Vagina (tissue), 2 donors: ENCODE measurements at places on chromosomes 5 and 9.

- no peak for DNase-seq
Observed at GRCh38 chr5:42268630-42269029, 154.6 kb upstream of the GHR start.

DNA sequence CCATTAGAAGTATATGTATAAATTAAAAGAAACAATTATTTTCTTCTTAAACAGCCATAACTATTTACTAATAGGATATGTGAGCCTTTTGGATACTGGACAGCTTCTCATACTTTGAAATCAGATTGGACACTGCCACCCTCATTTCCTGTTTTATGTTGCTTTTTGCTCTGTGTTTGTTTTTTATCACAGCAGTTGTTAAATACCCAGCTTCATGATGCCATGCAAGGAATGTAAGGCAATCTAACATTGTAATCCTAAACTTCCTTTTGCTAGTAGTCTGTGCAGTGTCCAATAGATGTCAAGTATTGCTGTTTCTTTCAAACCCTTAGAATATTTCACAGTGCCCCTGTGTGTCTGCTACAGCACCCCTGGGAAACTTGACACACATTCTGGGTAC is 56.2 kb downstream of the CNTLN start:
- no peak for DNase-seq

DNA sequence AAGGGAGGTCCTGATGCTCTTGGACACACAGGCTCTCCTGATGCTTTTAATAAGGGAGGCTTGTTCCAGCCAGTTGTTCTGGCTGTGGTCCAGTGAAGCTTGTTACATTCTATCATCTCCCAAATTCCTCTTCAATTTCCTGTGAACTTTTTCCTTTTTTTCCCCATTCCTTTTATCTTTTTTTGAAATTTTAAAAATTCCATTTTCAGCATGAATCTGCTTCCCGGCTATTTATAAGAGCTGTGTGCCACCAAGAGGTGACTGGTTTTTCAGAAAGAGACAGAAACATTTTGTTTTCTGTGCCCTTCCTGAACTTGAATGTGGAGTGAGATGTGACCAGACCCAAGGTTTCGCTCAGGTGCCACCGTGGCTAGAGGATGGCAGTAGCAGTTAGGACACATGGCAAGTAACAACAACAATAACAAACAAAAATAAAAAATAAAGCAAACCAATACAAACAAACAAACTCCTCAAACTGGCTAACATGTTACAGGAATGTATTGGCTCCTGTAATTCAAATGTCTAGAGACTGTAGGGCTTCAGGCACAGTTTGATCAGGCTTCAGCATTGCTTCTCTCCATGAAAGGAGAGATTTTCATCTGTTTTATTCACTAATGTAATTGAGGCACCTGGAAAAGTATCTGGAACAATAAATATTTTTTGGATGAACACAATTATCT is 121.1 kb downstream of the BOD1 start:
- DNase-seq, result no peak

DNA sequence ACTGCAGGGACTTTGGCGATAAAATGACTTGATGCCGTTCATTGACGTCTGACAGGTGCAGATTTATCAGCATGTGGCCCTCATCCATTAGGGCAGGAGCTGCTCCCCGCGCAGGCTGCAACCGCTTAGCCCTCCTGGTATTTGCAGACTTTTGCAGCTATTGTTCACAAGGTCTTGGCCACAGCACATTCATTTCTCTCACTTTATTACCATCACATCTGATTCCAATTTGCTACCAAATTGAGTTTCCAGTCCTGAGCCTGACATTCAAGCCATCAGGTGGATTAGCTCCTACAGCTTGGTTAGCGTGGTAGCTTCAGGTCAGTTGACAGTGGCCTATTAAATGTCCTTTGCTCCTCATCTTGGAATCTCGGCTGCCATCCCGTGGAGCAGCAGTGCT is 299.2 kb downstream of the CD180 start:
- DNase-seq, result no peak

GRCh38 chr5:35202319-35203111 is 27.8 kb downstream of the PRLR start:
- no peak for DNase-seq

DNA sequence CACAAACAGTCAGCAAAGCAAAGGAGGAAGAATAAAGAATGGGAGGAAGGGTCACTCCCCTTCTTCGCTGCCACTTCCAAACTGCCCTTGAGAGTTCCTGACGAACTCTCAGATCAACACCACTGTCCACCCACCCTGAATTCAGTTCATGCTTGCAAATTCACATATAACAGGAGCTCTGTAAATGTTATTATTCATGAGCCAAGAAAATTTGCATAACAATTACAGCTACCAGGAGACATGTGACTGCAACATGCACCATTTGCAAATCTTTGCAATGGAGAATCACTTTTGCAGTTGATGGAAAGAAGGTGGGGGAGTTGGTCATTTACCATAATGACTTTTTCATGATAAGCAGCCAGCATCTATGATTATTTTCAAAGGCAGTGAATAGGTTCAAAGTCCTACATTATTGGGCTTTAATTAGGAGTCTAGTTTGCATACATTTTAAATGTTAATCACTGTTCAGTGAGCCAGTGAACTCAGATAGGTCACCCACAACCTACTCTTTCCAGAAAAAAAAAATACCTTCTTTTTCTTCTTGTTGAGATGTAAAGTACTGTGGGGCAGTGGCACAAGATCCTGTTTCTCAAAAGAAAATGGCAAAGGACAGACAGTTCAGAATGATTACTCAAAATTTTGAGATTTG is 149.7 kb downstream of the CAAP1 start:
- DNase-seq, result no peak

DNA sequence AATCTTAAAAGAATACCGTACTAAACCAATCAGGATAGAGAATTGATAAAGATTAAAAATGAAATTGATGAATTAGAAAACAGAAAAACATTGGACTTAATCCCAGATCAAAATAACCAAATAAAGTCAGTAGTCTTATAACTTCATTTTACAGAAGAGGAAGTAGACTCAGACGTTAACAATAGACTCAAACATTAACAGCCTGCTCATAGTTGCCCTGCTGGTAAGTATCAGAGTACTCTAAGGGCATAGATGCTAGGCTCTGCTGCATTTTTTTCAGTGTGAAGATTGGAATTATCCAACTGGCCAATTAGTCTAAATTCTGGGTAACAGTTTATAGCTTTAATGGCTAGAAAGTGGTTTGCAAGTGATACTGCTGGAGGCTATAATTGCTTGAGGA is 42.9 kb downstream of the ADGRV1 start:
- DNase-seq, result no peak

DNA sequence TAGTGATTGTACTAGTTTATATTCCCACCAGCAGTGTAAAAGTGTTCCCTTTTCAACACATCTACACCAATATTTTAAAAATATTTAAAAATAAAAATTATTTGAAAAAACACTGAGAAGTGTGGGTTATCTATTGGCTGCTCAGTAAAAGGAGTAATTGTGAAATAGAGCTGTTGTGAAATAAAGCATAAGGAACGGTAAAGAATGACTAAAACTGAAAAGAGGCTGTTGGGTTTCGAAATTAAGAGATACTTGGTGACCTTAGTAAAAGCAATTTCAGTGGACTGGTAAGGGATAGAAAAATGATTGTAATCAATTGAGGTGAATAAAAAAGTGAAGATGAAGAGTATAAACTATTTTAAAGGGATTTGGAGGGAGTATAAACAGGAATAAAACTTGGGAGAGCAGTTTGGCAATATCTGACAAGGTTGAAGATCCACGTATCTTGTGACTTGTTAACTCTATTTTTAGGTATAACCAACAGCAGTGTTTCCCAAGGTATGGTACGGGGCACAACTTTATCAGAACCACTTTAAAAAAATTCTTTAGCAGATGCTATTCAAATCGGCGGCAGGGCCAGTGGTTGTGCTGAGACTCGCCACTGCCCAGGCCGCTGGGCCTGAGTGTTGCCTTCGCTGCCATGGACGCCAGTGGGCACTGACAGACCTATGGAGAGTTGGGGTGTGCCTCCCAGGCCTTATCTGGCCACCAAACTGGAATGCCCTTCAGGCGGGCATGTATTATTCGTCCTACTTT is 63.3 kb downstream of the TMEM38B start:
- DNase-seq, result no peak

- DNase-seq, result no peak
Observed at GRCh38 chr9:11158676-11159075, 545.9 kb upstream of the PTPRD start.

DNA sequence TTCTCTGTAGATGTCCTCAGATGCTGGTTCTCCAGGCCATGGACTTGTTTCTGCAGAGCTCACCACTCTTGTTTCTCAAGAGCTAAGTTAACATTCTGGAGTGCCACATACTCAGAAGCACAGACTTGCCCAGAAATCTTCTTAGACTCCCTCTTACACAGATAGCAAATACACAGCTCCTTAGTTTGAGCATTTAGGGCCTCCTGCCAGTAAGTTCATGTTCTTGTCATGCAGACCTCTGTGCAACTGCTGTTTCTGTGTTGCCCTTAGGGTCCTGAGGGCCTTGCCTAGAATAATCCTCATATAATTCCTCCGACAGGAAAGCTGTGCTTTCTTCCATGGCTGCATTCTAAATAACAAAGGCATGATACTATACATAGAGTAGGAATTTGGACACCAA is 1.3 kb upstream of the PTPDC1 start:
- DNase-seq, result no peak

DNA sequence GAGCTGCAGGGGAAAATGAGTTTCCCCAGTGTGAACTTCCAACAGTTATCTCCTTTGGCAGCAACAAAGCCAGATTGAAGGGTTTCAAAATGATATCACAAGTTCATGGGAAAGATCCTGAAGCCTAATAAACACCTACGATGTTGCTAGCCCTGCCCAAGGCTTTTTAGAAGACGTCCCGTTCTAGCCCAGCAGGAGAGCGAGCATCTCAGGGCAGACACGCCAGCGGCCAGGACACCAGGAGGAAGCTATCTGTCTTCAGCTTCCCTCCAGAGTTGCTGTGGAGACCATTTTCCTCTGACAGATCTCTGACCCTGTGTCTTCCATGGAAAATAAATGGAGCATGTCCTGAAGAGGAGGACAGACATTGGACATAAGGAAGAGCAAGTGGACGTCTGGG is 98.4 kb downstream of the FBXO38 start:
- DNase-seq, result no peak

- no peak for DNase-seq
Observed at GRCh38 chr9:23934291-23934906, 108.4 kb upstream of the ELAVL2 start.

GRCh38 chr5:111587728-111588127 is 75.4 kb upstream of the STARD4 start:
- DNase-seq, result no peak

GRCh38 chr5:131430794-131431193 is 166.9 kb downstream of the CDC42SE2 start:
- DNase-seq, result no peak

- no peak for DNase-seq
Observed at GRCh38 chr9:95363051-95363841, 45.7 kb upstream of the FANCC start.

- DNase-seq, result no peak
Observed at GRCh38 chr9:133372144-133372543, 3.7 kb downstream of the SURF4 start.

DNA sequence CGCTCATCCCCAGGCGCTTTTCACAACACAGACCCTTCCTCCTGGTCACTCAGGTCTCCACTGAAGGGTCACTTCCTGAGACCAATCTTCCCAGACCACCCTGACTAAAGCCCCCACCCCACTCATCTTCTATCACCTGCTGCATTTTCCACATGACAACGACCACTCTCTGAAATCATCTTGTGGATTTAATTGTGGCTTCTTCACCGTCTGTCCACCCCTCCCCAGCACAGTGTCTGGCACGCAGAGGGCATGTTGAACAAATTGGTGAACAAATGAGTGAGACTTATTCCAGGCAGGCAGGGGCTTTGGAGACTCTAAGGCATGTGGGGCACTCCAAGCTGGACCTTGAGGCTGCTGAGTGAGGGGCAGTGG is 8.8 kb downstream of the BARX1 start:
- no peak for DNase-seq

DNA sequence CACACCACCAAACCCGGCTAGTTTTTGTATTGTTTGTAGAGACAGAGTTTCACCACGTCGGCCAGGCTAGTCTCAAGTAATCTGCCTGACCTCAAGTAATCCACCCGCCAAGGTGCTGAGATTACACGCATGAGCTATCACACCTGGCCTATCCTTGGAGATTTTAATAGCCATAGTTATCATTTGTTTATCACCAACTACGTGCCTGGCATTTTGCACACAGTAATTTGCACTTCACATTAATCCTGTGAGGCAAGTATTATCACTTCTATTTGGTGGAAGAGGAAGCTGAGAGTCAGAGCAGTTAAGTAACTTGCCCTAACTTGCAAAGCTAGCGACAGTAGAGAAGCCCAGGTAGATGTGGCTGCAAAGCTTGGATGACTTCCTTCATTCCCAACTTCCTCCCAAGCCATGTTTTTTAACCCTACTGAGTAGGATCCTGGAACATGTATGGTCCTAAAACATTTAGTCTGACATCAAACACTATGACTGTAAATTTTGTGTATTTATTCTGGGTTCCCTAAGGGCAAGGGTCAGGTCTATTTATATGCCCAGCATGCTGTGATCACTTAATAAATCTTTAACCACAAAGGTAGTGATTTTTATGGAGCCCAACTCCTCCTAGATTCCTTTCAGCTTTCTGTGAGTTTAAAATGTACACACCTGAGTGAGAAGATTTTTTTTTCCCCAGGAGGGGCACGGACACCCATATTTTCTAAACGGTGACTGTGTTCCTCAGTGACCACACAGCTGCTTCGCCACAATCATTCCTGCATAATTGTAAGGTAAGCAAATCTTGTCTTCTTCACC is 100.2 kb upstream of the RAI14 start:
- no peak for DNase-seq

- DNase-seq, result no peak
Observed at GRCh38 chr5:7242118-7242710, 153.7 kb upstream of the ADCY2 start.

- DNase-seq, result peak; percentile 92
Observed at GRCh38 chr9:114008667-114009410, 69.3 kb downstream of the AMBP start.

GRCh38 chr5:126056352-126056751 is 366.9 kb upstream of the GRAMD2B start:
- no peak for DNase-seq

DNA sequence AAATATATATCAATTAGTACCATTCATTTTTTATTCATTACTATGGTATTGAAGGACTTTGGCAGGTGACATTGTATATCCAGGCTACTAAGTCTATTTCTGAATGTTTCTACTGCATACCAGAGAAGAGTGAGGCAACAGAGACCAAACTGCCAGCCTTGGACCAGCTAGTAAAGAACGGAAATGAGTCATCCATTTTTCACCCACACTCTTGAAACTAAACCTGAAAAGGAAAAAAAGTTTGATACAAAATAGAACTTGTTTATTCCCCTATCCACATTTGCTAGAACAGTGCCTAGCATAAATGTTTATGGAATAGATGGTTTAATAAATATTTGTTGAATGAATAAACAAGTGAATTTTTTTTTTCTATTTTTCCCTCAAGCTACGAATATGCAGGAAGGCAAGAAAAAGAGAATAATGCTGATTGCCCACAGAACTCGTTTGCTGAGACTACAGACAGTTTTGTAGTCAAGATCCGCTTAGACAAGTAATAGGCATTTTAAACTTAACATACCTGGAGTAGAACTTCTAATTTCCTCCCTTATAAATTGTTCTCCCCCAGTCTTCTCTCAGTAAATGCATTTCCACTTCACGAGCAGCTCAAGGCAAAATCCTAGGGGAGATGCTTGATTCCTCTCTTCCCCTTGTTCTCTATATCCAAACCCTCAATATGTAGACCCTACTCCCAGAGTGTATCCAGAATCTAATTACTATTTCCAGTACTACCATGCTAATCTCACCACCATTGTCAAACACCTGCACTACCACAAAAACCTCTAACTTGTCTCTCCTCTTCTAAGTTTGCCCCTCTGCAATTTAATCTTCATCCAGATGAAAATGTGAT is 146.2 kb upstream of the RASA1 start:
- no peak for DNase-seq
